ENCODE measurements at places on chromosomes 11 and 22.

DNA sequence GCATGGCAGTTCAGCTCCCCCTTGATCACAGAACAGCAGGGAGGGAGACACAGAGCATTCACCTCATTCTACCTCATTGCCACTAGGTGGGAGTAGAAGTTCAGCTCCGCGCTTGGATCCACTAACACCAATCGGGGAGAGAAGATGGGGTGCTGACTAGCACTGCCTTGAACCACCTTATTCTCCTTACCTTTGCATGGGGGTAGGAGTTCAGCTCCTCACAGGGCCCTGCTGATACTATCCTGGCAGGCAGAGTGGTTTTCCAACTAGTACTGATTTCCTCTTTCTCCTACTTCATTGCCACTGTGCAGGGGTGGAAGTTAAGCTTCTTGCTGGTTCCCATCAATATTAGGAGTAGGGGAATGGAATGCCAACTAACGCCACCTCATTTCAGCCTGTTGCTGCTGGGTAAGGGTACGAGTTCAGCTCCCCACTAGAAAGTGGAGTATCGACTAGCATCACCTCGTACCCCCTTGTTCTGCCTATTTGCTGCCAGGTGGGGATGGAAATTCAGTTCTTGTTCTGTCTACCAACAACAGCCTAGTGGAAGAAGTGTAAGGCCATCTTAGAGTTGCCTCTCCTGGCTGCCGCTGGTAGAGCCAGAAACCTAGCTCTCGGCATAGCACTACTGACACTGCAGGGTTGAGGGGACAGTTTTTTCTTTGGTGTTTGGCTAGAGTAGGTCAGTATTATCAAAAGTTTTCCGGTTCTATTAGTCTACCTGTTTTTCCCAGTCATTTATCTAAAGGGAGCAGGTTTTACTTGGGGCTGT lies 550.9 kb upstream of the CCDC90B start:
- DNase-seq = peak; percentile 29

GRCh38 chr11:77479746-77480352 lies 6.0 kb upstream of the PAK1 start:
- no peak for DNase-seq

DNA sequence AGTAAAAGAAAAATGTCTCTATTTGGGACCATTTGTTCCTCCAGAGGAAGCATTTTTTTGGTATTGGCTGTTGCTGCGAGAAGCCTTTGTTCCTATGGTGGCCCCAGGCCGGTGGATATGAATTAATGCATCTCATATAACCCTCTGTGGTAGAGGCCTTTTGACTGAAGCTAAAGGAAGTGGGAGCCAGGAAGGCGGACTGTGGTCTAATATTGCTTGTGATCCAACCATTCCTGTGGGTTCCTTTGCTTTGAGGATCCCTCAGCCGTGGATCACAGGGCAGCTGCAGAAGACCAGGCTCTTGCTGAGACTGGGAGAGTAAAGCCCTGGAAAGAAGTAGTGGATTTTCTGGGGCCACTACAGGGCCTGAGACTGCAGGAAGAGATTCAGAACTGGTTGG lies 68.3 kb upstream of the NAV2 start:
- no peak for DNase-seq

- peak; percentile 52 for DNase-seq
Measured at GRCh38 chr11:66068154-66068821, 1.8 kb upstream of the PACS1 start.

DNA sequence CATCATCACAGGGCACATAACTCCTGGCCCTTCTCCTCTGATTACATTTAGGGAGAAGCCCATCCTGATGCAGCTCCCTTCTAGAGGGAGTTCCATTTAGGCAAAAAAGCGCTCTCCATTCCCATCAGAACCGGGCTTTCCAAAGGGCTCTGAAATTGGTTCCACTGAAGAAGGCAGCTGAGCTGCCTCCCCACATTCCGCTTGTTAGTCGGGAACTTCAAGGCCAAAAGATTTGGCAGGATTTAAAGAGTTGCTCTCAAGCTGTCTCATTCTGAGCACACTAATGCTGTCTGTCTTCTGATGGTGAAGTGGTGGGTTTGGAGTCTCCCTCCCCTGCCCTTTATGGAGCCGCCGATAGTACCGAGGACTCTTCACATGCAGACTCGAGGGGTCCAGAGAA lies 26.6 kb upstream of the CABP7 start:
- no peak for DNase-seq

DNA sequence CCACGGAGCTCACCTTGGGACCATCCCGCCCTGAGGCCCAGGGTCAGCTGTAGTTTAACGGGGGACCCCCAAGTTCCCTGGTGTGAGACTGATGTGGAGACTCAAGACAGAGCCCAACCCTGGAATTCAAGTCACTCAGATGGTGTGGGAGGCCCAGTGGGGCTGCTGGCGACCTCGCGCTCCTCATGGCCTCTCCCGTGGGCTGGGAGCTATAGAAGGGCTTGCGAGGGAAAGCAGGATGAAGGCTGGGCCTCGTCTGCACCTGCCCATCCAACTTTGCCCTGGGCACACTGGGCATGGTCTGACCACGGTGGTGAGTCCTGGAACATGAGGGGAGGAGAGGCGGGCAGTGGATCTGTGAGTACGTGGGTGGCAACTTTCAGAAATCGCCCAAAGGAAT lies 13.6 kb upstream of the TTLL12 start:
- no peak for DNase-seq

GRCh38 chr11:46203746-46204145 lies 73.7 kb upstream of the CREB3L1 start:
- no peak for DNase-seq

DNA sequence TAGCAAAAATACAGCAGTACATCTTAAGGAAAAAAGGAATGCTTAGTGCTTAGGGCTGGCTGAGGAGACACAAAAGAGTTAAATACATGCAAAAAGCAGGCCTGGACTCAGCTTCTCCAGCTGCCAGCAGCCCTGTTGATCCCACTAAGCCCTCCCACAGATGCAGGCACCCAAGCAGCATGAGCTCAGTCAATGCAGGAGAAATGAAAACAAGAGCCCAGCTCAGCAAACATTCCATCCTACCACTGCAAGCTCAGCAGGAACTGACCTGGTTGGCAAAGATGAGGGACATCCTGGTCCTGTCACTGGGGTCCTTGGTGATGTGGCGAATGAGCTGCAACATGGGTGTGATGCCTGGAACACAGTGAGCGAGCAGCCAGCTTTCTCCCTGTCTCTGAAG lies 5.8 kb downstream of the CYB5R2 start:
- no peak for DNase-seq

GRCh38 chr11:126561327-126561893 lies 205.9 kb downstream of the ST3GAL4 start:
- peak; percentile 82 for DNase-seq

DNA sequence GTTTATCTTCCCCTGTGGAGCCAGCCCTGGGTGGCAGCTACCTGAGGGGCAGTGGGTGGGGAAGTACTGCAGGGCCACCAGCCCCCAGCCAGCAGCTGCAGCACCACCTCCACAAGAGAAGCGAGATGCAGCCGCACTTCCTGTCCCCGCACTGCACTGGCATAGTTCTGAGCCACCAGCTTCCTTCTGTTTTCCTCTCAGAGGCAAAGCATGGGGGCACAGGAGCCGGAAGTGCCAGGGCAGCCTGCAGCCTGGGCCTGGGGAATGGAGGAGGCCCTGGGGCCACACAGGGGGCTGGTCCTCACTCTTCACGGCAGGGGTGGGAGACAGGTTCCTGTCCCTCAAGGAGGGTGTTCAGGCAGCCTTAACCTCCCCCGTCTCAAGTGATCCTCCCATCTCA lies 11.9 kb upstream of the SH3BP1 start:
- no peak for DNase-seq

DNA sequence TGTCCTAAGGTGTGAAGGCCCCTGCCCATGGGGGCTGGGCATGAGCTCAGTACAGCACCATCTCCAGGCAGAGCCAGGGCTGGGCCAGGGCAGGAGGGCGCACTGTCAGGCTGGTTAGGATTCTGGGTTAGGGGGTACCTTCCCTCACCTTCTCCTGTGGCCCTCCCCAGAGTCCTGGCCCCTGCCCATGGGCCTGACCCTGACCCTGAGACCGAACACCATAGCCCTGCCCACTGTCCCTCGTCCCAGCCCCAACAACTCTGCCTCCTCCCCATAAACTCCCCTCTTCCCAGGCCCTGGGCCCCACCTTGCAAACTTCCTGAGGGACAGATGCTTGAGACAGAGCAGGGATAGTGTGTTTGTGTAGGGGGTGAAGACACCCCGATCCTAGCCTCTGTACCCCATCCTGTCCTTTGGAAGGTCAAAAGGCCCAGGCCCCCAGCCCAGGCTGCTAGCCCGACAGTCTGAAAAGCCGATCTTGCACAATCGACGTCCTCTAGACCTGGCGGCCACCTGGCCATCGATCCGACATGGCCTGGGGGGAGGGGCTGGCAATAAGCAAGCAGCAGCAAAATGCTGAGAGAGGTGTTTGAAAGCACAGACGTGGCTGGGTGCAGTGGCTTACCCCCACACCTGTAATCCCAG lies 2.7 kb upstream of the TMPRSS6 start:
- no peak for DNase-seq

- no peak for DNase-seq
Measured at GRCh38 chr11:1779806-1780699, 16.3 kb upstream of the CTSD start.

DNA sequence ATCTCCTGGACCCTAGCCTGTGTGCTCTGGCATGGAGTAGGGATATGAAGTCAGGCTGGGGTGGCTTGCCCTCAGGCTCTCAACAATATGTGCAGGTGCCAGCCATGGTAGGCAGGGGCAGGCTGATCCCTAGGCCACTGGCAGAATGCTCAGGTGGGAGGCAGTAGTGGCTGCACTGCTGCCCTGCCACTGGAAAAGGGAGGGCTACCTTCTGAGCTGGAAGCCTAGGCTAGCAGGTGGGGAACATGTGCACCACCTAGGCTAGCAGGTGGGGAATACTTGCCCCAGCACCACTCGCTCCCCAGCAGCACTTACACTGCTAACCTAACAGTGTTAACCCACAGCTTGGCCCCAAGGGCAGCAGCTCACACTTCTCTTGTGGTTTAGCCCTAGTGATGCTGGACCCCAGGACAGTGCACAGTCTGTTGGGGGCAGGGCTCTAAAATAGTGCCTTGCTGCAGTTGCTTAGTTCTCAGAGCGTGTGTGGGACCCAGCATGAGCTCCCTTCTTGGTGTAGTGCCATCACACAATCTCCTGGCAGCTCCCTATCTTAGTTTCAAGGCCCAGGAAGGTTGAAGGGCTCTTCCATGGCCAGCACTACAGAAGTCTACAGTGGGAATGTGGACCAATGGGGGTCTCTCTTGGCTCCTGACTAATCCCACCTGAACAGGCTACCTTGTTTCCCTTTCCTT lies 130.8 kb downstream of the FCHSD2 start:
- no peak for DNase-seq

Measured in renal cortex interstitium (tissue), 15 donors.